ENCODE measurements at places on chromosomes 7 and 10.
A peak's percentile ranks its signal among the peaks of the same experiment; 100 is the strongest.

- H3K27me3 ChIP-seq: no peaks in the 10 kb centered on the region
- no peaks in the 10 kb centered on the region for H3K36me3 ChIP-seq
- H3K4me3 ChIP-seq: no peak overlapping the region
- H3K27ac ChIP-seq: no peak overlapping the region
Measured at GRCh38 chr7:156173748-156174353, 361.6 kb upstream of the SHH start.

GRCh38 chr10:26430641-26431163, 7.4 kb upstream of the APBB1IP start:
- H3K4me1 ChIP-seq: peaks cover 14% of the 10 kb centered on the region
- no peaks in the 10 kb centered on the region for H3K36me3 ChIP-seq
- peak; percentile 31 for DNase-seq

DNA sequence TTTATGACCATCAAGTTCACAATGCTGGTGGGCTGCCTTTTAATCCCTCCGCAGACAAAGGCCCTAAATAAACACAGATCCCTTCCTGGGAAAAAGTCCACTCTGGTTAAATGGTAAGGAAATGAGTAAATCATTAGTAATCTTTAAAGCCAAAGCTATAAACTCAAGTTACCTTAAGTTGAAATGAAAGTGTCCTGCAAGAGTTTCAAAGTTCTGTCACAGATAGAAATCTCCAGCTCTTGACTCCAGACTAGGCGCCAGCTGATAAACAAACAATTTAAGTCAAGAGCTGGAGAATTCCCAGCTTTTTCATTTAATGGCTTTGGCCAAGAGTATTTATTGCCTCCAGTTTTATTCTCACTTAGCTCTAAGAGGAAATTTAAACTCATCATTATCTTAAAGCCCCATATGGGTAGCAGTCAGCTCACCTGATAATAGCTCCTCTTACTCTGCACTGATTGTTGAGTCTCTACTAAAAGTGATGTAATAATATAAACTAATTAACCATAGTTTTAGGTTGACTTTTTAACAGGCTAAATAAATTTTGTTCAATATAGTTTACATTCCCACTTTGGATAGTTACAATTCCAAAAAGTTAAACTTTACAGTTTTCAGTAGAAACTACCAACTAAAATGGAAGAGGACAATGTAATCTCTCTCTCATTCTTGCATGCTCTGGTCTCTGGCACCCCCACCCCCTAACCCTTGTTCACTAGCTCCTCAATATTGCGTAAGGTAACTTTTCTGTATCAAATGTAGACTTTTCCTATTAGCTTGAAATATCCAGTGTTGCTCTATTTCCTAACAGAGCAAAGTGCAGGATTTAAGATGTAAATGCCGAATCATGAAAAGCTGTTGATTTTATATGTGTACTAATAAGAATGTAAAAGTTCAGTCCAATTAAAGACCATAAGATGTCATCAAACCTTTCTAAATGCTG, 56.1 kb downstream of the HIBADH start:
- no peak overlapping the region for H3K27ac ChIP-seq
- H3K4me3 ChIP-seq: no peak overlapping the region
- H3K36me3 ChIP-seq: no peaks in the 10 kb centered on the region
- H3K4me1 ChIP-seq: no peaks in the 10 kb centered on the region

DNA sequence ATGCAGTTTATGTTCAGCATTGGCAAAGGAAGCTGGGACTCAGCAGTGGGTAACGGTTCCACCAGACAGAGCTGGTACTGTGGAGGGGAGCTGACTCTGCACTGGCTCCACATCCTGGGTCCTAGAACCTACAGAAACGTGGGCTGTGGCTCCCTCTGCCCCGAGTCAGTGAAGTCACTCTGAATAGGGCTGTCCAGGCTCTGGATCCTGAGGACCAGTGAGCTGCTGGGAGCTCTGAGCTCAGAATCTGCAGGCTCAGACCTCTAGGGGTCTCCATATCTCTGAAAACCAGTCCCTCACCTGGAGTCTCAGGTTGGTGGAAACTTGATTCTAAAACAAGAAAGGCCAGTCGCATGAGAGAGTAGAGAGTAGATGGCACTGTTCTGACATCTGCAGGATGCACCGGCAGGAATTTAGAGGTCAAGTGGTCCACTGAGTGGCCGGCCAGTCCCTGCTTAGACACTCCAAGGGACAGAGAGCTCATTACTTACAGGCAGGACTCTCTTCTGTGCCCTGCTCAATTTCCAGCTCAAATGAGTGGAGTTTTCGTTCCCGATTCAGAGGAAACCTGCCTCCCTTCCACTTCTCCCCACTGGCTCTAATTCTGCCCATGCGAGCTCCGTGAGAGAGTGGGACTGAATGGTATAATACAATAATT, 18.6 kb downstream of the NPFFR1 start:
- no peak overlapping the region for H3K4me3 ChIP-seq
- H3K4me1 ChIP-seq: peaks cover 6% of the 10 kb centered on the region
- H3K27ac ChIP-seq: no peak overlapping the region
- DNase-seq: no peak

Measured in stimulated activated naive B cell treated with anti-CD40 and anti-IgM and Interleukin-4, amounts not matched to agents 10 μg/mL and 1 μg/mL and 100 μg/mL, for 72 hours (primary cell).